WTC11 (cell line): ENCODE measurements at places on chromosomes 11 and 22. TPM values are rescaled to one million over a fixed set of nuclear protein-coding genes. Genes with fewer than 3 reads are reported as not detected.

- no peak for DNase-seq
- peaks cover 50% of the 10 kb centered on the region for H3K27me3 ChIP-seq
Measured at GRCh38 chr22:39494471-39495120, 7.5 kb upstream of the MIEF1 start.

- no peaks in the 10 kb centered on the region for H3K4me1 ChIP-seq
- H3K4me3 ChIP-seq, result no peak overlapping the region
- no peak overlapping the region for H3K27ac ChIP-seq
- H3K27me3 ChIP-seq, result no peaks in the 10 kb centered on the region
- peaks cover 11% of the 10 kb centered on the region for H3K36me3 ChIP-seq
- no peak for DNase-seq
Measured at GRCh38 chr11:74121804-74122203, 49.0 kb downstream of the C2CD3 start.

- H3K27me3 ChIP-seq, result peaks cover 9% of the 10 kb centered on the region; the same call in 1 of the 2 replicates
- H3K4me3 ChIP-seq, result no peak overlapping the region
- no peaks in the 10 kb centered on the region for H3K36me3 ChIP-seq
Measured at GRCh38 chr11:36478700-36479329, 31.3 kb downstream of the TRAF6 start.

The CCDC87 gene
- total RNA-seq, result 0.71 to 0.85 TPM (median 0.80 TPM) in 3 replicates

DNA sequence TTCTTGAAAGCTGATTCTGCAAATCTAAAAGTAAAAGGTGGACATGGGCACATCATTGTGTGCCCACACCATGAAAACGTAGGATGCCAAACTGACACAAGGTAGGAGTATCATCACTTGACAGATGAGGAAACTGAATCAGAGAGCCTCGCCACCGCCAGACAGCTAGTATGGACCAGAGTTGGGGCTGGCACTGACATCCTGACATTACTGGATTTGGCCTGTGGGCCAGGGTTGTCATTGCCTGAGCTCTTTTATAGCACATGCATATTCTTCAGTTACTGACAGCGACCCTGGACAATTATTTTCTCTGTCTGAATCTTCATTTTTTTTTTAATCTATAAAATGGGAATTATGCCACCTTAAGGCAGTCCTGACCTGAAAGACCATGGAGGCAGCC is 16.5 kb downstream of the USP35 start:
- no peak overlapping the region for H3K27ac ChIP-seq
- H3K27me3 ChIP-seq, result no peaks in the 10 kb centered on the region
- peaks cover 11% of the 10 kb centered on the region for H3K36me3 ChIP-seq
- H3K4me3 ChIP-seq, result no peak overlapping the region

- peaks cover 52% of the 10 kb centered on the region for H3K36me3 ChIP-seq
- no peaks in the 10 kb centered on the region for H3K4me1 ChIP-seq
- H3K4me3 ChIP-seq, result no peak overlapping the region
- H3K27ac ChIP-seq, result no peak overlapping the region
- DNase-seq, result no peak
- H3K27me3 ChIP-seq, result no peaks in the 10 kb centered on the region
Measured at GRCh38 chr22:29511126-29511862, 31.3 kb downstream of the NEFH start.

The BSX gene
- total RNA-seq, result not detected in 3 replicates

- DNase-seq, result peak; percentile 14
- no peaks in the 10 kb centered on the region for H3K36me3 ChIP-seq
- peaks cover 49% of the 10 kb centered on the region for H3K27me3 ChIP-seq
- H3K4me3 ChIP-seq, result no peak overlapping the region
Measured at GRCh38 chr22:22943521-22944267, 56.1 kb downstream of the IGLL5 start.

GRCh38 chr22:36291831-36292740 is 39.2 kb downstream of the APOL1 start:
- H3K27ac ChIP-seq, result no peak overlapping the region

The C22orf42 gene
- total RNA-seq, result 0.61 to 0.78 TPM (median 0.69 TPM) in 3 replicates

GRCh38 chr11:60852117-60852981 is 3.4 kb downstream of the PTGDR2 start:
- peaks cover 10% of the 10 kb centered on the region for H3K4me1 ChIP-seq
- H3K4me3 ChIP-seq, result peak overlapping the region; percentile 53
- DNase-seq, result peak; percentile 51
- peaks cover 13% of the 10 kb centered on the region for H3K27me3 ChIP-seq
- peaks cover 22% of the 10 kb centered on the region for H3K36me3 ChIP-seq

GRCh38 chr11:107856180-107856980 is 2.2 kb downstream of the SLC35F2 start:
- H3K36me3 ChIP-seq, result no peaks in the 10 kb centered on the region
- H3K27me3 ChIP-seq, result peaks cover 8% of the 10 kb centered on the region
- no peak for DNase-seq
- peaks cover 27% of the 10 kb centered on the region for H3K4me1 ChIP-seq

DNA sequence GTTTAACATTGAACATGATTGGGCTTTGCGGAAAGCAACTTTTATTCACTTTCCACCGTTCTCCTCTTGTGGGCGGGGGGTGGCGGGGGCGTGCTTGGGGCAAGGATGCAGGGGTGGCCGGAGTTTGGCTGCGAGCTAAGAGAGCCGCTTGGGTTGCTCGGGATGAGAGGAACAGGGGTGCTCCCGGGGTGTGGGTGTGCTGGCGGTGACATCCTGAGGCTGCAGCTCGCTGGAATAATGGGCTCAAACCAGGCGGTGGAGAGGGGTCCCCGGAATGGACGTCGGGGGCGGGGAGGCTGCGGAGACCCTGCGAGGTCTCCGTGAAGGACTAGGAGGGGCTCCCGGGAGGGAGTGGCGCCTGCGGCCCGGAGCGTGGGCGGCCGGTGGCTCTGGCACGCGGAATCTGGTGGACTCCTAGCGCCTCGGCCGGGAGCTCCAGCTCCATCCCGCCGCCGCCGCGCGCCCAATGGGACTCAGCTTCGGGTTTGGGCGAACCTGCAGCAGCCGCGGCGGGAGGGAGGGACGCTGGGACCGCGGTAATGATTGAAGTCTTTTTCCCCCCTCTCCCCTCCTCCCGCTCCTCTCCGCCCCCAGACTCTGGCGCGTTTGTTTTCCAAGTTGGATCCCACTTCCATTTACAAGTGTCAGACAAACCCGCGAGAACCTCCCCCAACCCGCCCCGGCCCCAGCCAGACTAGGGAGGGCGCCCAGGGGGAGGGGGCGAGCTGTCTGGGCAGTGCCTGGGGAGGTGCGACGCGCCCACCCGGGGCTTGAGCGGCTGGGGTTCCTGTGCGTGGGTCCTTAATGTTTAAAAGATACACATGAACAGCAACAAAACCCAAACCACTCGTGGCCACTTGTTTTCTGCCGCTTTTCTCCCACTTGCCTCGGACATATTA is 2.0 kb downstream of the FAT3 start:
- peaks cover 62% of the 10 kb centered on the region for H3K4me1 ChIP-seq
- peaks cover 48% of the 10 kb centered on the region for H3K27me3 ChIP-seq
- H3K27ac ChIP-seq, result no peak overlapping the region; the same call in 1 of the 2 replicates
- no peaks in the 10 kb centered on the region for H3K36me3 ChIP-seq
- DNase-seq, result peak; percentile 79
- H3K4me3 ChIP-seq, result peak overlapping the region; percentile 94

GRCh38 chr11:30310623-30311022 is 12.3 kb upstream of the ARL14EP start:
- H3K27me3 ChIP-seq, result peaks cover 14% of the 10 kb centered on the region
- H3K27ac ChIP-seq, result no peak overlapping the region
- no peak overlapping the region for H3K4me3 ChIP-seq
- no peak for DNase-seq

The BBOX1 gene
- not detected in 3 replicates for total RNA-seq

The CABP7 gene
- total RNA-seq, result 0.11 to 0.17 TPM in 2 of 3 replicates, not detected in the other
